ENCODE measurements at places on chromosomes 6 and 20.

- H3K4me1 ChIP-seq, result peaks cover 10% of the 10 kb centered on the region
- H3K27me3 ChIP-seq, result no peaks in the 10 kb centered on the region
- H3K4me3 ChIP-seq, result no peak overlapping the region
- DNase-seq, result peak; percentile 51
These were observed 47.8 kb downstream of the GMPR start for GRCh38 chr6:16286151-16286522.

DNA sequence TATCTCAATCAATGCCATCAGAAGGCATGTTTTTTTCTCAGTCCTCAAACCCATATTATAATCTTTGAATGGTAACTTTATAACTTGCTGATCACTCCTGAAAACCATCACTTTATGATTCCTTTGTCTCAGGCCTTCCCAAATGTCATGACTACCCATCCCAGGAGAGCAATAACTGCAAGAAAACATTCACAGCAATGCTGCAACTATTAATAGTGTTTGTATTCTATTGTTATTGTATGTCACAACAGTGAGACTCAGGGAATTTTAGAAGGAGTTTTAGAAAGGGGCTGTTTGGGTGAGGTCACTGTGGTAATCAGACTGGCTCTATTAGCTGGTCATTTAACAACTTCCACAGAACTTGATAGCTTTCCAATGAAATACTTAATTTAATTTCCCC is 301.4 kb upstream of the TBX18 start:
- H3K27ac ChIP-seq, result no peak overlapping the region
- H3K27me3 ChIP-seq, result no peaks in the 10 kb centered on the region
- no peak for DNase-seq
- no peaks in the 10 kb centered on the region for H3K4me1 ChIP-seq

- DNase-seq, result no peak
- H3K27ac ChIP-seq, result no peak overlapping the region
- H3K36me3 ChIP-seq, result peaks cover 2% of the 10 kb centered on the region
- H3K27me3 ChIP-seq, result no peaks in the 10 kb centered on the region
- no peaks in the 10 kb centered on the region for H3K4me1 ChIP-seq
These were observed 143.6 kb downstream of the DST start for GRCh38 chr6:56499095-56499494.

- no peak overlapping the region for H3K27ac ChIP-seq
- no peak for DNase-seq
- H3K4me1 ChIP-seq, result peaks cover 55% of the 10 kb centered on the region
- H3K36me3 ChIP-seq, result peaks cover 15% of the 10 kb centered on the region
These were observed 2.0 kb upstream of the MICAL1 start for GRCh38 chr6:109457562-109457996.

DNA sequence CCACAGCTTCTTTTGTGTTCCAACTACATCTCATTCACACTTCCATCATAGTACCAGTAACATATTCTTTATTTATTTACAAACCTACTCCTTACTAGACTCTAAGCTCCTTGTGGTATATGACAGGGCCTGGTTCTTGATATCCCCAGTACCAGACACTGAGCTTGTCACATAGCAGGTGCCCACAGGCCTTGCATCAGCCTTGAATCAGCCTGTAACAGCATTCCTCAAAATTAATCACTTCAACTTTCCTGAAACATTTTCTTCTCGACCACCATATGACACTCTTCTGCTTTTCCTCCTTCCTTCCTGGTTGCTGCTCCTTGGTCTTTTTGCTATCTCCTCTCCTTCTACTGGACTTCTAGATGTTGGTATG is 24.7 kb upstream of the SRPK1 start:
- no peaks in the 10 kb centered on the region for H3K4me1 ChIP-seq
- no peaks in the 10 kb centered on the region for H3K36me3 ChIP-seq
- H3K27me3 ChIP-seq, result no peaks in the 10 kb centered on the region
- H3K27ac ChIP-seq, result no peak overlapping the region
- DNase-seq, result no peak
- no peak overlapping the region for H3K4me3 ChIP-seq

DNA sequence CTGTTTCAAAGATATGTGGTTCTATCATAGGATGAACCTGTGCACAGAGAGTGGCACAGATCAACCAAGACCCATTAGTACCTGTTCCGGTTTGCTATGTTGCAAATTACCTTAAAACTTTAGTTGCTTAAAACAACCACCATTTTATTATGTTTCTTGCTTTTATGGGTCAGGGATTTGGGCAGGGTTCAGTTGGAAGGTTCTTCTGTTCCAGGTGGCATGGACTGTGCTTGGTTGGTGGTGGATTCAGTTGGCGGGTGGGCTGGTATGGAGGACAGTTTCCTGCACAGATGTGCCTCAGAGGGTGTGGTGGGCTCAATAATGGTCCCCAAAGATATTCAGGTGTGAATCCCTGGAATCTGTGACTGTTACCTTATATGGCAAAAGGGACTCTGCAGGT is 166.3 kb downstream of the SLC35B3 start:
- H3K4me1 ChIP-seq, result no peaks in the 10 kb centered on the region
- no peak overlapping the region for H3K4me3 ChIP-seq
- no peak overlapping the region for H3K27ac ChIP-seq
- DNase-seq, result no peak

- no peak overlapping the region for H3K27ac ChIP-seq
- H3K4me3 ChIP-seq, result no peak overlapping the region
- no peaks in the 10 kb centered on the region for H3K36me3 ChIP-seq
- no peaks in the 10 kb centered on the region for H3K4me1 ChIP-seq
- no peak for DNase-seq
These were observed 147.1 kb upstream of the LAMP5 start for GRCh38 chr20:9367328-9367727.

GRCh38 chr6:3740551-3741476 is 10.7 kb downstream of the PXDC1 start:
- H3K36me3 ChIP-seq, result no peaks in the 10 kb centered on the region
- no peak overlapping the region for H3K27ac ChIP-seq
- no peak overlapping the region for H3K4me3 ChIP-seq
- peaks cover 12% of the 10 kb centered on the region for H3K4me1 ChIP-seq
- no peaks in the 10 kb centered on the region for H3K27me3 ChIP-seq

- no peak for DNase-seq
- no peaks in the 10 kb centered on the region for H3K4me1 ChIP-seq
- H3K27ac ChIP-seq, result no peak overlapping the region
- H3K36me3 ChIP-seq, result no peaks in the 10 kb centered on the region
- no peaks in the 10 kb centered on the region for H3K27me3 ChIP-seq
- no peak overlapping the region for H3K4me3 ChIP-seq
These were observed 476.1 kb downstream of the TFAP2A start for GRCh38 chr6:9938801-9939200.

GRCh38 chr20:33370291-33370690 is 31.0 kb downstream of the CDK5RAP1 start:
- no peak overlapping the region for H3K4me3 ChIP-seq
- H3K36me3 ChIP-seq, result peaks cover 35% of the 10 kb centered on the region
- H3K27me3 ChIP-seq, result no peaks in the 10 kb centered on the region
- peaks cover 37% of the 10 kb centered on the region for H3K4me1 ChIP-seq

- no peaks in the 10 kb centered on the region for H3K27me3 ChIP-seq
- no peaks in the 10 kb centered on the region for H3K36me3 ChIP-seq
- H3K27ac ChIP-seq, result no peak overlapping the region
- DNase-seq, result no peak
- no peaks in the 10 kb centered on the region for H3K4me1 ChIP-seq
These were observed 587.5 kb downstream of the CD109 start for GRCh38 chr6:74283532-74283931.

DNA sequence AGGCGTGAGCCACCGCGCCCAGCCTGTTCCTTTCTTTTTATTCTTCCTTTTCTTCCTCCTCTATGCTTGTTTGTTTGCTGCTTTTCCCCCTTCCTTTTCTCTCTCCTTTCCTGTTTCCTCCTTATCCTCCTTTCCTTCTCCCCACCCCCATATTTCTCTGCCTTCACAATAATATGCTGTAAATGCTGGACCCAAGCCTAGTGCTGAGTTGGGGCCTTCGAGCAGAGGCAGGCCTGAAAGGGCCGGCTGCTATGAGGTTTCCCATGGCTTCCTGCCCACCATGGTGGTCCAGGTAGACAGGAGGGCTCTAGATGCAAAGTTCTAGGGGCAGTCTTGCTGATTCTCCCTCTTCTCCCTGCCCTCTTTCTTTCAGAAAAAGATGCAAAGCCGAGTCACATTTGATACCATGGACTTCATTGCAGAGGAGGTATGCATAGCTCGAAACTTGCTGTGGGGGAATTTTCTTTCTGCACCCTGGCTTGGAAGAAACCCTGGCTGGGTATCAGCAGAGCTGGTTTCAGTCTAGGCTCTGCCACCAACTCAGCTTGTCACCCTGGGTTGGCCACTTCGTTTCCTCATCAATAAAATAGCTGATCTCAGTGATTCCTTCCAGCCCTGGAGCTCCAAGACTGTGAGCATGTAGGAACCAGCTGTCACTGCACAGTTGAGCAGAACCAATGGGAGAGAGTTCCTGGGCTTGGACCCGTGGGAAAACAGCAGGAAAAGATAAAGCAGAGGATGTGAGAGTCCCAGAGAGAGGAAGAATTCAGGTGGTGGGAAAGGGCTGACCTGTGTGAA is 7.4 kb downstream of the CNBD2 start:
- no peaks in the 10 kb centered on the region for H3K4me1 ChIP-seq
- no peak overlapping the region for H3K27ac ChIP-seq
- H3K36me3 ChIP-seq, result no peaks in the 10 kb centered on the region
- no peak overlapping the region for H3K4me3 ChIP-seq
- DNase-seq, result no peak

GRCh38 chr6:41639809-41640371 is 1.6 kb downstream of the MDFI start:
- H3K27me3 ChIP-seq, result peaks cover 25% of the 10 kb centered on the region
- no peak overlapping the region for H3K4me3 ChIP-seq
- no peaks in the 10 kb centered on the region for H3K36me3 ChIP-seq

DNA sequence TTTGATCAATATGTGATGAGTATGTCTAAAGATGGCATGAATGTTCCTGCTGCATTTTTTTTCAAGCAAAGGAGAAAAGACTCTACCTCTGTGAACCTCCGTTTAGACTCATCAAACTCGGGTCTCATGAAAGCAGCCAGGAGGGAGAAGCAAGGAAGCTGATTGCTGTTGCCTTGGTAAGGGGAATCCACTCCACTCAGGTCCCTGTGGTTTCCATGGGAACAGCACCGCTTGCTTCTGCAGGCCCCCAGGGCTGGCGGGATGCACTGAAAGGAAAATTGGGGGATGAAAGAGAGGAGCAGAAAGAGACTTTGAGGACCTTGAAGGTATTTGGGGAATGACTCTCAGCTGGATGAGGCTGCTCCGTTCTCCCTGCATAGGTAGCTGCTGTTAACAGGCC is 249.6 kb upstream of the RIN2 start:
- H3K27ac ChIP-seq, result no peak overlapping the region
- no peaks in the 10 kb centered on the region for H3K36me3 ChIP-seq
- H3K27me3 ChIP-seq, result no peaks in the 10 kb centered on the region
- no peak for DNase-seq
- H3K4me3 ChIP-seq, result no peak overlapping the region

DNA sequence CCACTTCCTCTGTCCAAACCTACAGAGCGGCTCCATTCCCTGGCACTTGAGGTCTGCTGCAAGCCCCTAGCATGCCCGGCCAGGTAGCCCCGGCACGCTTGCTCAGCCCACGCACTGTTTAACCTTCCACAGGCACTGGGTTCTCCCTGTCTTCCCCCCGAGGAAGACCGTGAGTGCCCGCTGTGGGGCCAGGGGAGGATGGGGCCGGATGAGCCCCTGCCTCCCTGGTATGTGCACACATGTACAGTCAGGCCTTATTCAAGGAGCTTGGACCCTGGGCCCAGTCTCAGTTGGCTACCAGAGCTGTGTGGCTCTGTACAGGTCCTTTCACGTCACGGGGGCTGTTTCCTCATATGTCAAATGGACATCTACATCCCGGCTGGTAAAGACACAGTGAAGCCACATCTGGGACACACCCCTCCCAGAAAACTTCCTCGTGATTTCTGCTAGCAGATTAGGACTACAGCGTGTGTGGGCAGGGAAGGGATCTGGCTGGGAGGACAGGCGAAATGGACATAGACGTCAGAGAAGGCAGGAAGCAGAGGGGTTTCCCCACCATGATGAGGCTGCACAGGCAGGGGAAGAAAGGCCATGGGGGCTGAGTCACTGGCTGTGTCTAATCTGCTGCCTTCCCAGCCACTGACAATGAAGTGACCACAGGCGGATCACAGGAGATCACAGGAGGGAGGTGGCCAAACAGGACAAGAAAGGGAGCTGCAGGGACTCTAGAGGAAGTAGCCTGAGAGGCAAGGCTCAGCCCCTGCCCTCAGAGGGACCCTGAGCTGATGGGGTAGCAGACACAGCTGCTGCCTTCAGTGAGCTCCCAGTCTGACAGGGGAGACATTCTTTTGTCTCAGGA is 62.9 kb downstream of the MRPL14 start:
- no peaks in the 10 kb centered on the region for H3K27me3 ChIP-seq
- no peak overlapping the region for H3K27ac ChIP-seq
- peaks cover 3% of the 10 kb centered on the region for H3K4me1 ChIP-seq
- no peak overlapping the region for H3K4me3 ChIP-seq

- no peak overlapping the region for H3K27ac ChIP-seq
- no peaks in the 10 kb centered on the region for H3K36me3 ChIP-seq
- H3K27me3 ChIP-seq, result no peaks in the 10 kb centered on the region
- no peak for DNase-seq
- H3K4me3 ChIP-seq, result no peak overlapping the region
These were observed 235.9 kb downstream of the PRKN start for GRCh38 chr6:162491637-162492036.

DNA sequence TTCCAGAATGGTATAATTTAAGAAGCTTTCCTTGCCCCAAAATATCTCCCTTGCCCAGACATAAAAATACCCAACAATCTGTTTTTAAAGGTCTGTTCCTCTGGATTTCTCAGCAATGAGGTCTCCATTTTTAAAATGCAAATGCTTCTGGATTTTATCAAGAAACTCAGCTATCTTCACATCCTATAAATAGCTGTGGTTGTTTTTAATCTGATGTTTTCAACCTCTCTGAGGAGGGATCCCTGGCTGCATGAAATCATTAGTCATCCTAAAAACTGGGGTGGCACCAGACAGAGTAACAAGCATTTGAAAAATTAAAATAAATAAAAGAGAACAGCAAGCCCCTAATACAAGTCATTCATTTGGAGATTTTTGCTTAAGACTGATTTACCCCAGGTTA is 168.5 kb upstream of the ID4 start:
- no peaks in the 10 kb centered on the region for H3K27me3 ChIP-seq
- H3K27ac ChIP-seq, result no peak overlapping the region

DNA sequence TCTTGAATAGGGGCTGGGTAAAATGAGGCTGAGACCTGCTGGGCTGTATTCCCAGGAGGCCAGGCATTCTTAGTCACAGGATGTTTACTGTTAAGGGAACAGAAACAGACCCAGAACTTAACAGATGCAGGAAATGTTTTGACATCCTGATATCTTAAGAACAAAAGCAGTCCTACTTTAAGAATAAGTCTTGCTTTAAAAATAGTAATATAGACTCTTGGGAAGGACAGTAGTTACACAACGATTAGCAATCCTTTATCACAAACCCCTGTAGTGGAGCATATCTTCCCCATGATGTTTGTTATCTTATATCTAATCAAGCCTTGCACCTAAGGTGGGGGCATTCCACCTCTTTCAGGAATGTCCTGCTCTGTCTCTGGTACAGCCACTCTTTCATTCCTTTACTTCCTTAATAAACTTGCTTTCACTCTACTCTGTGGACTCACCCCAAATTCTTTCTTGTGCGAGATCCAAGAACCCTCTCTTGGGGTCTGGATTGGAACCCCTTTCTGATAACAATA is 493.7 kb upstream of the SULF2 start:
- H3K27me3 ChIP-seq, result no peaks in the 10 kb centered on the region
- no peak overlapping the region for H3K27ac ChIP-seq
- H3K4me3 ChIP-seq, result no peak overlapping the region
